Activated T-cell treated with anti-CD3 and anti-CD28 coated beads, Interleukin-2, amount 50 U/mL, for 4 hours (primary cell): ENCODE measurements at places on chromosomes 2 and 18.
A peak's percentile ranks its signal among the peaks of the same experiment; 100 is the strongest.

DNA sequence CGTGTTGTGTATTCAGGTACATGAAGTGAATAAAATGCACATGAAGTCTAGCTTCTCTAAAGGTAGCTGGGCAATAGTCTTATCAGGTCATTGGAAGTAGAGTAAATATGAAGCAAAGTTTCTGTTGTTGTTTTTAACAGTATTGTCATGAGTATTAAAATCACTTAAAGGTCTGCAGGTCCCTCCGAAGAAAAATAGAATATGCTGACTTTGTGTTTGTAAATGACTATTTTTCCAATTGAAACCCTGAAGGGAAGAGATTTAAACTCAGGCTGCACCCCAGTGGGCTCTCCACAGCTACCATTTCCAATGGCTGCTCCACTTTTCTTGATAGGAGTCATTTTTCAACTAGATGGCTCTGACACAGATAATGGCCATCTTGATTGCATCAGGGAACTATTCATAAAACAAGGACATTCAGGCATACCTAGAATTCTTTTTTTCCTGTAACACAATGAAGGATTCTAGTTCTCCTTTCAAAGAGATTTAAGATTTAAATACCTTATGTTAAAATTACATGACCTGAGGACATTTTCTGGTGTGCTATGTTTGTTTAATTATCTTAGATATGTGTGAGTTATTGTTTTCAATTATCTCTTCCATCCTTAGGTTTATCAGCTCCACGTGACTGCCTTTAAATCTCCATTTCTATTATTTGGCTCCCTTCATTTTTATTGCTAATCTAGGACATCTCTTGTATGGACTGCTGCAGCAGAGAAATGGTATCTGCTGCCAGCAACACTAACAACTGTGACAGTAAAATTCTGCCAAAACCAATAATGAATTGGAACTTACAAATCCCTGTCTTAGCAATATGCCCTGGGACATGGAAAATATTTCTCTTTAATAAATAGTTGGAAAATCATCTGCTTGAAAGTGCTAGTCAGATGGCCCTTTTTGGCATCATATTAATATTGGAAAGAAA lies 149.2 kb upstream of the NOSTRIN start:
- DNase-seq = no peak

GRCh38 chr2:219737270-219737691 lies 109.9 kb downstream of the SLC4A3 start:
- no peak for DNase-seq

DNA sequence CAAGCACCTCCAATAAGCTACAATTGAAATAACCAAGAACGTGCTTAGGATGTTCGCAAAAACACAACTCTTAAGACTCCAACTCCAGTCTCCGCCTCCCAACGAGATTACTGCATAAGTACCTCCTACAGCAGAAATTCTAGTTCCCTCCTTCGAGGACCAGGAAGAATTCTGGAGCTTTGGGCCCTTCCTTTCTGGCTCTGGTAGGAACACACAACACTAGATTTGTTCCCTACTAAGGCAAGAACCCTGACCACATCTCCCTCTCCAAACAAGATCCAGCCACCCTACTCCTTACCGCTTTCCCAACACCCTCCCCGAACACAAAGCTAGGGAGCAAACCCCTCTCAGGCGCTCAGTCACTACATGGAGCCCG lies 721 bp downstream of the ADAM17 start:
- DNase-seq = no peak

- DNase-seq = no peak
Measured at GRCh38 chr2:26812731-26813130, 26.9 kb downstream of the CENPA start.

- no peak for DNase-seq
Measured at GRCh38 chr2:118177884-118178283, 89.6 kb downstream of the INSIG2 start.

- no peak for DNase-seq
Measured at GRCh38 chr2:181389524-181389923, 67.7 kb upstream of the ITGA4 start.

- no peak for DNase-seq
Measured at GRCh38 chr2:4840791-4841190, 851.4 kb upstream of the SOX11 start.

- no peak for DNase-seq
Measured at GRCh38 chr18:50286391-50287027, 983 bp downstream of the CXXC1 start.

GRCh38 chr2:135175177-135175576 lies 123.1 kb downstream of the RAB3GAP1 start:
- no peak for DNase-seq

DNA sequence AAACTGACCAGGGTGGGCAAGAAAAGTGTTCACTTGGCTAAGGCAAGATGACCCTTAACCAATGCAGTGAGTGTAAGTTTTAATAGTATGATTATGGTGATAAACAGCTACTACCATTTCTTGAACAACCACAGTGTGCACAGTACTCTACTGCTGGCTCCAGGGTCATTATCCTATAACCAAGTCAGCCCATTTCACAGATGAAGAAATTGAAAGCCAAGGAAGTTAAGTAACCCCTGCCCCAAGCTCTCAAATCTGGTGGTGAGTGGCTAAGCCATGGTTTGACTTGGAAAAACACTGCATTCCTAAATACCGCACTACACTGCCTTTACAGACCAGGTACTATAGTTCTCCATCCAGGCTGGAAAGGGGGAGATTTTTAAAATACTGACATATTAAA lies 5.7 kb downstream of the ZNF385B start:
- no peak for DNase-seq

DNA sequence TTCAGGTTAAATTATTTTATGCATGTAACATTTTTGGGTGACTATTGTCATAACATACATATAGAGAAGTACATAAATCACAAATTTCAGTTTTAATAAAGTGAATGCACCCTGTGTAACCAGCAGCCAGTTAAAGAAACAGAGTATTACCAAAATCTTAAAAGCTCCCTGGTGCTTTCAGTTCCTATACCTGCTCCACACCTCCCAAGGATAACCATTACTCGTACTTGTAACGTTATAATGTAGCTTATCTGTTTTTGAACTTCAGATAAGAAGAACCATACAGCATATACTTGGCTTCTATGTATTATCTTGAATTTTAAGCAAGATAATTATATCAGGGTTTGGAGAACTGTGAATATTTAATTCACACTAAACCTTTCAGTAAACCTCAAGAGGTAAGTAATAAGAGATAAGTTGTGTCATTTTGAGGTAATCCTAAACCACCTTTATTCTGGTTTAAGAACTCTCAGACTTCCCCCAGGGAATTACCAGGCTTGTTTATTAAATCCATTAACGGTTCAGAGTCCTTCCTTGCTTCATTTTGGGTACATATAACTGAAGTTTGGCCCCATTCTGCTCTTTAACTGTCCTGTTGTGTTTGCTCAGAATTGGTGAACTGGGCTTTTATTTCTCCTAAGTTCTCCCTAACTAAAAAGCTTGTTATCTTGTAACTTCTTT lies 58.6 kb downstream of the LCLAT1 start:
- no peak for DNase-seq

GRCh38 chr18:9866627-9867026 lies 19.1 kb upstream of the TXNDC2 start:
- DNase-seq = no peak

GRCh38 chr18:44716697-44717163 lies 36.0 kb downstream of the SETBP1 start:
- DNase-seq = no peak

- DNase-seq = no peak
Measured at GRCh38 chr18:22731398-22731797, 201.7 kb upstream of the RBBP8 start.

GRCh38 chr2:182101263-182101662 lies 115.6 kb downstream of the PPP1R1C start:
- DNase-seq = no peak

- DNase-seq = no peak
Measured at GRCh38 chr2:152428800-152429582, 94.0 kb downstream of the FMNL2 start.

GRCh38 chr18:48330016-48330991 lies 78.9 kb downstream of the ZBTB7C start:
- no peak for DNase-seq

DNA sequence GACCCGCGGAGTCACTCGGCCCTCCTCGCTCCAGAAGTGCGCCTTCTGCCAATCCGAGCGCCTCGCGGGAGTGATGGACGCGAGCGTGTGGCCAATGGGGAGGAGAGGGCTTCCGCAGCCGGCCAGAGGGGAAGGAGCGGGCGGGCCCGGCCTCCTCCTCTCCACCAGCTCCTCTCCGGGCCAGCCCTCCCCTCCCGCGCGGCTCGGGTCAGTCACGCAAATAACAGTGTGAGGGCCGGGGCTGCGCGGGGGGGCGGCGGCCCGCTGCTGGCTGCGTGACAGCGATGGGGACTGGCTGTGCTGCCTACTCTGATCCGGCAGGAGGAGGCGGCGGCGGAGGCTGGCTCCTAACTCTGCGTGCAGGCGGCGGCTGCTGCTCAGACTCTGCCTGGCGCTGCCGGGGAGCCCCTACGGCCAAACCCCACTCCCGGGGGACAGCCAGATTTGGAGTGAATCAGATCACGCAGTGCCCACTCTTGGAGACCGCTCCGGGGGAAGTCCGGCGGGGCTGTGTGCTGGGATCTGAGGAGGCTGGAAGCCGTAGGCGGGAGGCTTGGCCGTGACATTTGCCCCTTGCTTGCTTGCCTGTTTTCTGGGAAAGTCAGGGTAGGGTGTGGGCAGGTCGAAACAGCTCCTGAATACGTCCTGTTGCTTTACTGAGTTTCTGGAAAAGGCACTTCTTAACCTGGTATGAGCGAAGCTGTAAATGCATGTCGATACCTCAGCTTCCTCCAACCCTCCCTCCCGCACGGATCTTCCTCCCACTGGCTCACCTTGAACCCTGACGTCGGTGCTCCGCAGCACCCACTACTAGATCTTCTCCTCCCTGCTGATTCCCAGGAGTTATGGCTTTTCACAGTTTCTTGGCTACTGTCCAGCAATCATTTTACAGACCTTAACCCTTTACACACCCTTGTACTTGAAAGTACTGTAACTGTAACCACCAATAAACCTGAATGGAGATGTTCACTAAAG lies 97.9 kb upstream of the SERTAD2 start:
- DNase-seq = peak; percentile 15

GRCh38 chr18:49846361-49846662 lies 33.0 kb upstream of the ACAA2 start:
- DNase-seq = no peak

DNA sequence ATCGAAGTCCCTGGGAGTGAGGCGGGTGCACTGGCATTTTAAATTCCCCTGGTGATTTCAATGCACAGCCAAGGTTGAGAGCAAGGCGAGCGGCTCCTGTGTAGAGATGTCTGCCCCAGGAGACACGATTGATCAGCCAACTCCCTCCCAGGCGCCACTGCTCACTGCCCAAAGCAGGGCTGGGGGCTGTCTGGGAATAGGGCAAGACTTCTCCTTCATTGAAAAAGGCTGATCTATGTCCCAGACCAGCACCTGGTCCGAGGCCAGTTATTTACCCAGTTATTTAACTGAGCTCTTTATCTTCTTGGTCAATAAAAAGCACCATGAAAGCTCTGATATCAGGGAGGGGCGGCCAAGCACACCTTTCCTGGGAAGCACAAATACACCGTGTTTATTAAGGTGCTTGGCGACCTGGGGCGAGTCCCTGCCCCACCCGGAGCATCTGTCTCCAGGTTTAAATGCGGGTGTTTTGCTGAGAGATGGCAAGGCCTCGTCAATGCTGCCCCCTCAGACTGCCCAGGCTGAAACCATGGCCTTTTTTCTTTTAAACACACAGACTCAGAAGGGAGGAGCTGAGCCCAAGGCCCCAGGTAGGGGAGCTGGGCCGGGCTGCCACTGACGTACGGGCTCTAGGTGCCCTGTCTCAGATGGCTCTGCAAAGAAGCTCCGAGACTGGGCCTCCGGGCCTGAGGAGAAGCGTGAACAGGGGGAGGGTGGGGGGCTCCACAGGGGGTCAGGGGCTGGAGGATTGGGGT lies 73.9 kb upstream of the HPCAL1 start:
- no peak for DNase-seq

DNA sequence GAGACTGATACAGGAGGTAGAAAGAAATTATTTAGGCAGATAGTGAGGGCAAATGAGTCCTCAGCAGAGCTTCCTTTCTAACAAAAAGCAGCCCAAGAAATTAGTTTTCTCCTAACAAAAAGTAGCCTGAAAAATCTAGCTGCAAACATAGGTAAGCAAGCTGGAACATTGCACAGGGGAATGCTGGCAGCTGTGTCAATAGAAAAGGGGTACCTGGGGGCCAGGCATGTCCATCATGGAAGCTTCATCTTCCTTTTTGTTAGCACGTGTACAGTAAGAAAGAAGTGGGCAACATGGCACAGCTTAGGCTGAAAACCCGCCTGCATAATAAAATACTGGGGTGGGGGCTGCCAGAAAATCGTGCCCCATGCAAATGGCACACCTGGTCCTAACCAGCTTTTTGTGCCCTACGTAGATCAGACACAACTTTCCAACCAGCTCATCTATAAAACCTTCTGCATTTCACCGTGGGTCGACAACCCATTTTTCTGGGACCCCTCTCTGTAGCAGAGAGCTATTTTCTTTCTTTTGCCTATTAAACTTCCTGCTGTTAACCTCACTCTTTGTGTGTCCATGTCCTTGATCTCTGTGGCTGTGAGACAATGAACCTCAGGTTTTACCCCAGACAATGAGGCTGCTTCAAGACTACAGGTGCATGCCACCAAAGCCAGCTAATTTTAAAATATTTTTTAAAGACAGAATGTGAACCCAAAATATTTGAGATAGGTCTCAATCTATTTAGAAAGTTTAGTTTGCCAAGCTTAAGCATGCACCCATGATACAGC lies 6.6 kb upstream of the MTHFD2 start:
- no peak for DNase-seq

DNA sequence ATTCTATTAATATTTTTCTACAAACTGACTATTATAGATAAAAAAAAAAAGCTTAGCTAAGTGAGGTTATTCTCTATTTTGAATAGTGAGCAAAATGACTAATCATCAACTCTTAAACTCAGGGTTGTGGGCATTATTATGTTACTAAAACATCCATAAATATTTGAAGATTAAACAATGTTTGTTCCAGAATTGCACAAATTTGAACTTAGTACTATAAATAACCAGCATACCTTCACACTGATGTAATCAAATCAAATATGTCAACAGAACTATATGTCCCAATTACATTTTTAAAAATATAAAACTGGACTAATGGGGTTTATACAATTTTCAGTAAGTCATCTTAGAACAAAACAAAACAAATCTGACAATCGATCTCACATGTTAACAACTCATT lies 800.9 kb downstream of the LRP1B start:
- DNase-seq = no peak

DNA sequence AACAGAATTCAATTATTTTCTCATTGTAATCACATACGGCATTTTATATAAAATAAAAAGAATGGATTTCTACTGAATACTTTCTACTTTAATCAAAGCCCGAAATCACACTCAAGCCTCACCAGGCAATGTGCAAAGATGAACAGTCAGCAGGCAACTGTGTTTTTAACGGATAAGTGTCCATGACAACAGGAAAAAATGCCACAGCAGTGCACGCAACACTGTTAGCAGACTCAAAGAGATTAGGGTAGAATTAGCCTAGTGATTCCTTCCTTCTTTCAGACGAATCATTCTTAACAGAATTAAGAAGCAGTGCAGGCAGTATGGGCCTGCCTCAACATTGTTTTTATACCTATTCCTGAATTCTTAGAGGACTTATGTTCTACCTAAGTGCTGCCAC lies 135.6 kb downstream of the CDH2 start:
- DNase-seq = no peak
